ENCODE measurements at places on chromosomes 5 and 9.

- no peak for DNase-seq
Measured at GRCh38 chr5:174323878-174324281, 278.4 kb downstream of the NSG2 start.

GRCh38 chr5:24208686-24209106 lies 436.1 kb downstream of the CDH10 start:
- peak; percentile 23 for DNase-seq

GRCh38 chr9:88880199-88880598 lies 111.1 kb upstream of the S1PR3 start:
- no peak for DNase-seq

GRCh38 chr5:108141676-108142075 lies 240.2 kb downstream of the FBXL17 start:
- no peak for DNase-seq

- DNase-seq: no peak
Measured at GRCh38 chr5:82734347-82734746, 342.8 kb downstream of the TMEM167A start.

GRCh38 chr5:93609762-93610161 lies 26.7 kb downstream of the NR2F1 start:
- no peak for DNase-seq
